Fibroblast of lung (primary cell): ENCODE measurements at places on chromosomes 13 and 19.

DNA sequence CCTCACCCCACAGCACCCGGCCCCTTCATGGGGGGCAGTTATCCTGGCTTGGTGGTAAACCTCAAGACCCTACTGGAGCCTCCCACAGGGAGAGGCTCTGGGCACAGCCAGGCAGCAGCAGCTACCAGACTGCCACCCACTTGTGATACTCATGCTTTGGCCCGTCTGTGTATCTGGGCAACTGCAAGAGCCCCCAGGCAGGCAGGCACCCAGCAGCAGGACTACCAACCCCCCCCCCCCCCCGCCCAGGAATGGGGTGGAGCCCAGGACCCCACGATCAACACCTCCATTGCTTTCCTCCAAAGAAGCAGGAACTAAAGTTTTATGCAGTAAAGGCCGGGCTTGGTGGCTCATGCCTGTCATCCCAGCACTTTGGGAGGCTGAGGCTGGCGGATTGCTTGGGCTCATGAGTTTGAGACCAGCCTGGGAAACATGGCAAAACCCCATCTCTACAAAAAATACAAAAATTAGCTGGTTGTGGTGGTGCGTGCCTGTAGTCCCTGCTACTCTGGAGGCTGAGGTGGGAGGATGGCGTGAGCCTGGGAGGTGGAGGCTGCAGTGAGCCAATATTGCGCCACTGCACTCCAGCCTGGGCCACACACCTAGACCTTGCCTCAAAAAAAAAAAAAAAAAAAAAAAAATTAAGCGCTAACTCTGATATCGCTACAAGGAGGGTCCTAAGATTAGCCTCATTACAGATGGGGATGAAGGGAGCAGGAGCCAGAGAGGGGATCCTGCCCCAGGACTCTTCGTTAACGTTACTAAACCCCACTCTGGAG lies 1.1 kb upstream of the LYL1 start:
- DNase-seq, result no peak

- peak; percentile 12 for DNase-seq
Observed at GRCh38 chr19:29810504-29810871, 1.3 kb upstream of the CCNE1 start.

DNA sequence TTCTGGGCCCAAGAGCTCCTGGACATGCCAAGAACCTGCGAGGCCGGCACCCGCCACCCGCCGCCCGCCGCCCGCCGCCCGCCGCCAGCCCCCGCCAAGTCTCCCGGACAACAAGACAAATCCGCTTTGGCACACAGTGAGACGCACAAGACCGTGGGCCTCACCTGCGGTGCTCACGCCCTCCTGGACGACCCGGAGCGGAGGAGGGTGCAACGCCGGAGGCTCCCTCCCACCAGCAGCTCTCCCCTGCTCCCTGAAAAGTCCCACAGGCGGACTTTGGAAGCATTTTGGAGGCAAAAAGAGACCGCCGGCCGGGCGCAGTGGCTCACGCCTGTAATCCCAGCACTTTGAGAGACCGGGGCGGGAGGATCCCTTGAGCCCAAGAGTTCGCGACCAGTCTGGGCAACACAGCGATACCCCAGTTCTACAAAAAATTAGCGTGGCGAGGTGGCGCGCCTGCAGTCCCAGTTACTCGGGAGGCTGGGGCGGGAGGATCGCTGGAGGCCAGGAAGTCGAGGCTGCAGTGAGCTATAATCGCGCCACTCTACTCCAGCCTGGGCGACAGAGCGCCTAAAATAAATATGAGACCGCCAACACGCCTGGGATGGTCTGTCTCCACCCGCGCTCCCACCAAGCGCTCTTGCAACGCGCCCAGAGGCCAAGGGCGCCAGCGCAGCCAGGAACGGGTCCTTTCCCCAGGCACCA lies 783 bp downstream of the RHPN2 start:
- no peak for DNase-seq

DNA sequence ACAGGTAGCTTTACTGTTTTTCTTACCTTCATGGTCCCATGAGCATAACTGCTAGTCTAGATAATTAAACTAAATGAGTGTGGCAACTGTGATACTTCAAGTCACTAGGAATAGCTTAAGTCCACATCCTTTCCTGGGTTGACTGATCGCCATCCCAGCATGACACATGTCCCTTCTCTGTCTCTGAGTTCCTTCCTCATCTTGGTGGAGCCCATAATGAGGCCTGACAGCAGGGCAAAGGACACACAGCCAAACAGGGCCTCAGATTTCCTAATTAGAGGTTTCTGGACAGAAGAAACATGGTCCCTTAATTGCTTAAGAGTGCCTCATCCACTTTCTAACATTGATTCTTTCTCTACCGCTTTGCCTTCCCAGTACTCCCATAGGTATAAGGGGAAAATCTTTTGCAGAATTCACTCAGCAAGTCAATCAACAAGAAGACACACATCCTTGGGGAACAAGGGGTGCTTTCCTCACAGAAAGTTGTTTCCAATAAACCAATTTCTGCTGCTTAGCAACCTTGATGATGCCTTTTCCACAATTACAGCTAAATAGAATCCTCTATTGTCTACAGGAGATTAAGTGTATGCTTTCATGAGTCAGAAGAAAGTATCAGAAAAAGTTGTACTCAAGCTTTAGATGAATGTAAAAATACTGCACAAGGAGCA lies 208.3 kb upstream of the SERP2 start:
- no peak for DNase-seq
